ENCODE measurements at places on chromosomes 3 and 15.

DNA sequence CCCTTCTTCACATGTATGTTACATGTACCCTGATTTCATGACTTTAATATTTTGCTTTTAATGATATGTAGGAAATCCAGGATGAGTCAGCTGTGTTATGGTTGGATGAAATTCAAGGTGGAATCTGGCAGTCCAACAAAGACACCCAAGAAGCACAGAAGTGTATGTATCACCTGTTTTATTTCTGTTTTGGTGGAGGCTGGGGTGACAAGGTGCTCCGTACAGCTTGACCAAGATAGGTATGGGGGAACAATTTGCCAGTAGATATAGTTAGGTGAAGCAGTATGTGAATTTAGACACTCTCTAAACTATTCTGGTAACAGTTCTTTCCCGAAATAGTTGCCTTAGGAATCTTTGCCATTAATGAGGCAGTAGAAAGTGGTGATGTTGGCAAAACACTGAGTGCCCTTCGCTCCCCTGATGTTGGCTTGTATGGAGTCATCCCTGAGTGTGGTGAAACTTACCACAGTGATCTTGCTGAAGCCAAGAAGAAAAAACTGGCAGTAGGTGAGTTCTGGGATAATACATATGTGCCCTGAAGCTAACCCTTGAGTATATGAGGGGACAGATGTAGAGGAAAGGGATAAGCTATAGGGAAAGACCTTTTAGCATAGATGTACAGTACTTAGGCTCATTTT lies 63.7 kb upstream of the CRTC3 start:
- no peak for DNase-seq

GRCh38 chr3:174955513-174956016 lies 96.4 kb downstream of the NAALADL2 start:
- no peak for DNase-seq

- no peak for DNase-seq
Observed at GRCh38 chr15:58506783-58507668, 75.2 kb downstream of the LIPC start.

GRCh38 chr3:67028001-67028784 lies 30.1 kb downstream of the KBTBD8 start:
- DNase-seq, result no peak

- DNase-seq, result no peak
Observed at GRCh38 chr3:109853077-109853731, 515.9 kb upstream of the DPPA4 start.

DNA sequence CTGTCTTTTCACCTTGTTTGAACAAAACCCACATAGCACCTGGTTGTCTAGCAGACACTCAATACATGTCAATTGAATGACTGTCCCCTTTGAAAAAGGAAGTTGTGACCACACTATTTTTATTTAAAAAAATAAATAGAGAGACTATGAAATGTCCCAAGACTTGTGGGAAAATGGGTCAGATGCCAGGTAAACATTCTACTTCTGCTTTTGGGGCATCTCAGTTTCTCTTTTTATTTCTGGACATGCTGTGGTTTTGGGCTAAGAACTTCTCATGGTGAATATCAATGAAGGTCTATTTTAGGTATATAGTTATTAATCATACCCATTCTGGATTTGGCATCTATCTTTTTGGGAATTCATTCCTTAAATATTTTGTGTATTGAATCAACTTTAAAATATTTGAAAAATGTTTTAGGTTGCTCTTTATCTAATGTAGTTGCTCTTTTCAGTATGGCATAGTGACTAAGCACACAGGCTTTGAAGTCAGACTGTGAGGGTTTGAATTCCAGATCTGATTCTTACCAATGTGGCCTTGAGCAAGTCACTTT lies 4.4 kb downstream of the TMEM45A start:
- no peak for DNase-seq

GRCh38 chr15:69530991-69531664 lies 78.5 kb downstream of the RPLP1 start:
- no peak for DNase-seq

GRCh38 chr15:57149196-57149595 lies 227.1 kb upstream of the CGNL1 start:
- no peak for DNase-seq

DNA sequence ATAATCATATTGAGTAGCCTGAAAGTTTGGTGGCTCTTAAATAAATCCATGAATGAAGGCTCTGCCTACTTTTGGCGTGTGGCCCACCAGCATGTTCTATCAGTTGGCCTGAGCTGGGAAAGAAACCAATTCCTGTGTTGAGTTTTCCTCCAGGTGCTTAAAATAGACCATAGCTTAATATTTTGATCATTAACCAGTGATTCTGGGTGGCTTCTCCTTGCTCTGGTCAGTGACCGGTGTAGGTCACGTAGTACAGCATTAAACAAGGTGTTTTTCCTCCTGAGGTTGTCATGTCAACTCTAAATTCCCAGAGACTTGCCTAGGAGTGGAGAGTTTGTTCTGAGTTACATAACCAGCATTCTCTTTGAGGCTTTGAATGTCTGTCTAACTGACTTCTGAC lies 1.3 kb downstream of the HHLA2 start:
- no peak for DNase-seq

GRCh38 chr3:158101335-158102241 lies 4.6 kb downstream of the SHOX2 start:
- DNase-seq, result no peak

DNA sequence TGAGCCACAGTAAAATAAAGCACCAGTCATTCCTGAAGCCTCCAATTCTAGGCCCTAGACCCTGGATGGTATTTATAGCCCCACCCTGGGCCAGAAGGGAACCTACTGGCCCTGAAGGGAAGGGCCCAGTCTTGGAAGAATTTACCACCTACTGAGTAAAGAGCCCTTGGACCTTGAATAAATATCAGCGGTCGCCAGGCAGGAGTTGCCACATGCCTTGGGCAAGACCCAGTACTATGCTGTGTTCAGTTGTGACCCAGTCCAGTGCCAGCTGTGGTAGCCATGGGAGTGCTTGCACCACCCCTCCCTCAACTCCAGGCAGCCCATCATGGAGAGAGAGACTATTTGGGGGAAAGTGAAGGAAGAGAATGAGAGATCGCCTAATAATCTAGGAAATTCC lies 27.0 kb downstream of the NCBP2 start:
- no peak for DNase-seq

DNA sequence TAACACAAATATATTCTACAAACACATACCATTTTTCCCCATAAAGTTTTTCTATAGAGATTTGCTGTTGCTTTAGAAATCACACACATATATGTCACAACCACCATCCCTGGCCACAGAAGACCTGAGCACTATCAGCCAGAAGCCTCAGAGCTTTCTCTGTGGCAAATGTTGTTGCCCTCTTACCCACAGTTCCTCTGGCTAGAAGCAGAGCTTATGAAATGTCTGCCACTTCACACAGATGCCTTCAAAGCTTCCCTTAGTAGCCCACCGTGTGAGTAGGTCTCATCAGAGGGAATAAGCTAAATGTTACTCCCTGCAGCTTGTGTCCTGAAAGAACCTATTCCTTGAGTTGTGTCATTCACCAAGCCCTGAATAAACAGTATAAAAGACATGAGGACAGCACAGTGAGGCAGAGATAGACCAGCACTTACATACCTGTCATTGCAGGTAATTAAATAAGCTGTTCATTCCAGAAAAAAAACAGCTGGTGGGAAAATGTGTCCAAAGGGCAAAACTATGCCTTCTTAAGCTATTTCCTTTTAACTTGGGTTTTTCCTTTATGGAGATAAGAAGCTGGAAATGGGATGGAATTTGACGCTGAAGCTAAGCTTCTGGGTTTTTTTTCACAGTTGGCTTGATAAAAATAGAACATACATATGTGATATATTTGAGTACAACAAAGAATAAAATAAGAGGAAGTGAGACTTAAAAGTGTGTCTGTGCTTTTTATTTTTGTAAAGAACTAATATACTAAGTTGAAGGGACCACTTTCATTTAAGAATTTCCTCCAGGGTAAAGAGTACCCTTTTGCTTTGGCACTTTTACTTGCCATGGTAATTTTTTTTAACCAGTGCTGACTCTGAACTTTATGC lies 391.4 kb downstream of the KCNH8 start:
- DNase-seq, result no peak

DNA sequence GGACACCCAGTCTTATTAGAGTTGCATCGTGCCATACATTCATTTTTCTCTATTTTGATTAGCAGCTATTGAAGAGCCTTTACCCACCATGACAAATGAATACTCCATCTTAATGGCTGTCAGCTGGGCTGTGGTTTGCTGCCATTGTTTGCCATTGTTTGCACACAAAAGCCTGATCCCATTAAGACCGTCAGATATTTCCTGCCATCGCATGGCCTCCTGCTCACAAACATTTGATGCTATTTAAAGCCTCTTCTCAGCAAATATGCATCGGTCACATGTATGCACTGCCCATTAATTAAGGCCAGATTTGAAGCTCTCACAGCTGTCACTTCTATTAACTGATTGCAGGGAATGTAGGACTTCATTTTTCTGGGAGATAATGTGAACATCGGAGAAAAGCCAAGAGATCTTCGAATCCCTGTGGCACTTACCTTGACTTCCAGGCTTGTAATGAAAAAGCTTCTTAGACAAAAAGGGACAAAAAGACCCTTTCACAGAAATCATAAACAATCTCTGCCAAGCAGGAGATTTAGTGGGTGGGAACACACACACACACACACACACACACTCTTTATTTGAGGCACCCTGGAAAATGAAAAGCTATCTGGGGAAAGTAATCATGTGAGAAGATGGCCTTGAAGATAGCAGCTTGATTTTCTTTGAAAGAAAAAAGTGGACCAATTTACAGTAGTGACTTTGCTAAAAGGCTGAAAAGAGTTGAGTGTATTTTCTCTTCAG lies 175.4 kb upstream of the NR2E3 start:
- DNase-seq, result no peak

DNA sequence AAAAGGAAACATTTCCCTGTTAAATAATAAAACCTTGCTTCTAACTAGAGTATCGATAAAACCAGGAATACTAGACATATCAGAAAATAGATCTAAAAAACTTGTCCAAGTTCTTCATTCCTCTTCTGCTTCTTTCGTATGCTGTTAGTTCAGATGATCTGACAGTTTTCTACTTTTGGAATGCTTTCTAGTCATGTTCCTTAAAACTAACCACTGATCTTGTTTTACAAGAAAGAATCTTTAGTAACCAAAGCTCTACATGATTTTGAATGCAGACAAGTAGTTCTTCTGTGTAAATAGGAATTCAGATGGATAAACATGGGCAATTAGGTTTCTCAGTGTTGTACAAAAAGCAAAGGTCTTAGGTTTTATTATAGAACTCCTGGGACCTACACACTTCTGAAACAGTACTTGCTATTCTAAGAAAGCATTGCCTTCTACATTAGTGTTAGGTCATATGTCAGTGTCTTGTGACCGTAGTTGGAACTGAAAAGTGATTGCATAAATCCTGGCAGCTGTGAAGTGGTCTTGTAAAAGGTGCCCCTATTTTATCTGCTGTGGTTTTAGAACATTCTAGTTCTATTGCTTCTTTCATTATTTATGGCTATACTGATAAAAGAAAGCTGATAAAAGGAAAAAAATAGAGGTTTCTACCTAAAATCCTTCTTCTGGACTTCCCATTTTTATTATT lies 40.7 kb downstream of the SNRK start:
- DNase-seq, result no peak

DNA sequence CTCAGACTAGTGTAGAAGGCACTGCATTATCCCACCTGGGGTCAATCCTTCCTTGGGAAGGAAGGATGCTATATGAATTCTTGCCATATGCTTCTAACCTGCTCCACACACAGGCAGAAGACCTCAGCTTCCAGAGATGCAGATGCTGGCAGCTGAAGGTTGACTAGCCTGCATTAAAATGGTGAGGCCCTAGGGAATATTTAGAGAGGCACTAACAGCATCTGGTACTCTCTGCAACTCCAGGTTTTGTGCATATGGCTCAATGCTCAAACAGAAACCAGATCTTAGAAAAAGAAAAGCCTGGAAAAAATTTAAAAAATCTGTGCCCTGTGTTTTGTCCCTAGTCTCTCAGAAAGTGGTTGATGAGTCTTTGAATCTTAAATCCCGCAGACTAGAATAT lies 56.0 kb upstream of the MYRIP start:
- DNase-seq, result no peak

- no peak for DNase-seq
Observed at GRCh38 chr3:171113716-171114115, 87.2 kb upstream of the SLC2A2 start.

GRCh38 chr3:38458796-38459498 lies 5.3 kb downstream of the ACVR2B start:
- DNase-seq, result no peak

DNA sequence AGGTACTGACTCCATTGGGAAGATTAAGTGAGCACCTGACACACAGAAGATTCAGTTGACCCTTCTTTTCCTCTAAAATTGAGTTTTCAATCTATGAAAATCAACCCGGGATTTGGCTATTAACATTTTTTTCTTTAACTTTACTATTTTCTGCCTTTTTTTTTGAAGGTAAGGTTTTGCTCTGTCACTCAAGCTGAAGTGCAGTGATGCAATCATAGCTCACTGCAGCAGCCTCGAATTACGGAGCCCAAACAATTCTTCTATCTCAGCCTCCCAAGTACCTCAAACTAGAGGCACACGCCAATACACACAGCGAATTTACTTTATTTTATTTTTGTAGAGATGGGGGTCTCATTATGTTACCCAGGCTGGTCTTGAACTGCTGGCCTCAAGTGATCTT lies 1029.5 kb downstream of the MCTP2 start:
- DNase-seq, result no peak

DNA sequence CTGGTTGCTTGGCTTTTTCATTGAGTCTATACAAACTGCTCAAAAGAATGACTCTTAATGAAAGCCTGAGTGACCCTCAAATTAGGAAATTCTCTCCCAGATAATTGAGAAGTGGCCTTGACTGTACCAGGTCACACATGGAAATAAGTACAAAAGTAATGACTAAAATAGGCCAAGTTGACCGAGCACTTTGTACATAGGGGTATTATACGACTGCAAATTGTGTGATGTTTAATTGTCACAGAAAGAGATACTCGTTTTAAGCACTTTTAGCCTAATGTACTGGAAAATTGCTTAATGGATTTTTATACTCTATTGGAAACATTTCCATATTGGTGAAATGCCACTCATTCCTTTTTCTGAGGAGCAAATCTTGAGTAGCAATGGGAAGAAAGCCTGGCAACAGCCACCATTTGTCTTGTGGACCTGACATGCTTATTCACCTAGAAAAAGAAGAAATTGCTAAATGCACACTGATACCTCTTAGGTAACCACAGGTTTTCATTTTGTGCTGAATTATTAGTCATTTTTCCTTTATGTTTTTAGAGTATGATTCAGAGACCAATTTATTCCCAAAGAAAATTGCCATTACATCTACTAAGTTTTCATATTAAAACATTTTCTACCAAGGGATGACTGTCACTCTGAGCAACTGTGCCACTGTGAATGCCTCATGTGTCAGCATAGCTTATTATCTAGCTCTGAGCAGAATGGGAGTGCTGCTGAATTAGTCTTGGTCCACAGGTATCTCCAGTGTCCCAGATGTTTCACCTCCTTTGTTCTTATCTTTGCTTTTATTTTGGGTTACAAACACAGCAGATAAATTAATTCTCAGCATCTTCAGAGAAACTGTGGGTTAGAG lies 8.9 kb upstream of the PXK start:
- DNase-seq, result no peak

GRCh38 chr3:153350420-153350819 lies 188.4 kb downstream of the RAP2B start:
- no peak for DNase-seq

Measured in C1 segment of cervical spinal cord (tissue), 14 donors.